ENCODE measurements at places on chromosomes 16 and 17. TPM values are rescaled to one million over a fixed set of nuclear protein-coding genes. Genes with fewer than 3 reads are reported as not detected.

The TP53TG3F gene
- total RNA-seq: not detected

The CHST5 gene
- total RNA-seq: not detected

The DRG2 gene
- 49.4 TPM for total RNA-seq

The UMOD gene
- not detected for total RNA-seq

The ERN2 gene
- total RNA-seq: not detected

The MRM3 gene
- 26.3 TPM for total RNA-seq

The NPIPA5 gene
- total RNA-seq: 27.3 TPM

The GNAO1 gene
- 0.85 TPM for total RNA-seq

The LPO gene
- total RNA-seq: not detected

The PNMT gene
- 0.91 TPM for total RNA-seq

The CSH2 gene
- total RNA-seq: not detected

The KCNH6 gene
- total RNA-seq: not detected

The VWA3A gene
- 0.99 TPM for total RNA-seq

The ACSM5 gene
- not detected for total RNA-seq

The OR3A3 gene
- total RNA-seq: not detected

The KRT9 gene
- not detected for total RNA-seq

The PRDM7 gene
- total RNA-seq: not detected

The CBLN1 gene
- total RNA-seq: not detected

The TMED6 gene
- total RNA-seq: 4.5 TPM

The CCL16 gene
- not detected for total RNA-seq

The ENPP7 gene
- 0.29 TPM for total RNA-seq

The BCKDK gene
- total RNA-seq: 17.1 TPM

The CEP95 gene
- 143 TPM for total RNA-seq
